ENCODE measurements at places on chromosomes 2 and 18.

DNA sequence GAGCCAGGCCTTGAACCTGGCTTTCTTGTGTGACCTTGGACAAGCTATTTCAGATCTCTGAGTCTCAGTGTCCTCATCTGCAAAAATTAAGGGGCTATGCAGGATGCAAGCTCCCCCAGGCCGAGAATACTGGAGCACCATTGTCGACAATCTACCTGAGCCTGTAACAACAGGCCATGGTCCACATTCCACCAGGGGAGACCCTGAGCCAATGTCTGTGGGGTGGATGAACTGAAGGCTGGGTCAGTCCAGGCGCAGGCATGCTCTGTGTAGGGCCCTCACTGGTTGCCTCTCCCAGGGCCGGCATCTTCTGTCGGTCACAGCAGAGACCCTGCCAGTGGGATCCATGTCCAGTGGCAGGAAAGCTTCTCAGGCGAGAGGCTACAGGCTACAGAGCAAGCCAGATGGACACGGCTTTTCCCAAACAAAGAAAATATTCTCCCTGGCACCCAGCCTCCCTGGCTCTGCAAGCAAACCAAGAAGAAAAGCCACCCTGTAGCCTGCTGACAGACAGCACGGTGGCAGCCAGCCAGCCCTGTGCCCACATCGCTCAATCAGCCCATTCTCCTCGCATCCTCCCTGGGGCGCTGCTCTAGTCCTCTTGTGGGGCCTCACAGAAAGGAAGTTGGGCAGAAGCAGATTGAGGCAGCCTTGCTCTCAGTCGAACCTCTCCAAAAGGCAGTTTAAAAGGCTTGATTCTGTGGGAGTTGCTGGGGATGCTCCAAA, 48.7 kb upstream of the FZD7 start:
- peak; percentile 80 for DNase-seq

DNA sequence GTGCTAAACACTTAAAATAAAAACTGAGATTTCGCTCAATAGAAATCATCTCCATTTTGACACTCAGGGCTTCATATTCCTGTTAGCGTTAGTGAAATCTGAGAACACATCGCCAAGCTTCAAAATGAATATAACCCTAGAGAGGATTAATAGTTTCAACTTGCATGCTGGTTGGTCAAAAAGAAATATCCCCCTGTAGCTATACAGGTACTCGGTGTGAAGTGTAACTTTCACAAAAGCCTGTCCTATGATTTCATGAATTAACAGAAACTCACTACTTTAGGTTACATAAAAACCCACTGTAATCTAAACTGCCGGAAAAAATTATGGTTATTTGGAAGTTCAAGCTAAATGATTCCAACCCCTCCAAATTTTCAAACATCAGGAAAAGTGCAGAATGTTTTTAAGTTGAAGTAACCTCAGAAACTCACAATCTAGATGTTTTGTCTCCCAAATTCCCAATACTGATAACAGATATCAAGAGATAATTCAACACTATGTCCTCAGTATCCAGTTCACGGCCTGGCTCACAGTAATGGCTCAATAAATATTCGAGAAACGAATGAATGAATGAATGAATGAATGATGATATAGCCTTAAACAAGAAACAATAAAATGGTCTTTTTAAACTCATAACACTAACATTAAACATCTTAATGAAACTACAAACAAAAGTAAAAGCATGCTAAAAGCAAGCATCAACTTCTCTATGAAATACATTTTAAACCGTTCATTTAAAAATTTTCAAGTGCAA, 2.5 kb downstream of the TLK1 start:
- peak; percentile 40 for DNase-seq

DNA sequence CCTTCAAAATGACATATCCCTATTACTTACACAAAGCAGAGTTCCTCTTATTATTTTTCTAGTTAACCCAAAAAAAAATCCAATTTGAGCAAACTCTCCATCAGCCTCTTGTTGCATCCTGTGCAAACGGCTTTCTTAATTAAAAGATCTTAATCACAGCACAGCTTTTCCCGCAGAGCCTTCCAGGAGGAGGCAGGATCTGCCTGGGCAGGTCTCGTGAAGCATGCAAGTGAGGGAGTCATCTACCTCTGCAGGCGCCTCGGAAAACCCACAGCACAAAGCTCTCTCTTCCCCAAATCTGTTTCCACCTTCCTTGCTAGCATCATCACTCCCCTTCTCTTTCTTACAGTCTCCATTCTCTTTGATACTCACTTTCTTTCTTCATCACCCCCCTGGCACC, 100.4 kb downstream of the EN1 start:
- no peak for DNase-seq

DNA sequence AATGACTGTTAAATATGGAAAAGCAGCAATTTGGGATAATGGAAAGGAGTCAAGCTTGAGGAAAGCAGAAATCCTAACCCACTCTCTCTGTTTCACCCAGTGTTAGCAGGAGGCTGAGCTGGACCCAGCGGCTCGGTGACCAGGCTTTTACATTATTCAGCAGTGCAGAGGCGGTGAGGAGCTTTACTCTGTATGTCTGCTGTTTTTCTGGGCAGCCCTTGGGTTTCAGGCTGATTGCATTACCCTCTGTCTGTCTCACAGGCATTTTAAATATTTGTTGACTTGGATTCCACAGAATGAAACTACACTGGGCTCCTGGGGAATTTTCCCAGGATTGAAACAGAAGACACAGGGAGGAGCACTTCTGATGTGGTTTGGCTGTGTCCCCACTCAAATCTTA, 368.0 kb downstream of the GALR1 start:
- DNase-seq = no peak

DNA sequence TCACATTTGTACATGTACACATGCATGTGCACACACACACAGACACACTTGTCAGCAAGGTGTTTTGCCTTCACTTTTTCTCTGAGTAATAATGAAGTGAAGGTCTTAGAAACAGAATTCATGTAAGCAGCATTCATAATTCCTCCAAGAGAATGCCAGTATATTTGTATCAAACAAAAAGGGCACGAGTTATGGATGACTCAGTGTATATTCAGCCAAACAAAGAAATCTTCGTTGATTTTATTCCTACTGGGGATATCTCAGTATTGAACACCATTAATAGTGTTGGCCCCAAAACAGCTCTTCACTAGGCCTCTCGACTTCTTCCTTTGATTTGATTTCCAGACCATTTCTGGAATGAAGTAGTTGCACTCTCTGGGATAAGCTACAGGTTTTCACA, 125.3 kb downstream of the PIK3C3 start:
- DNase-seq = no peak

GRCh38 chr2:30798536-30798991, 8.7 kb downstream of the CAPN13 start:
- DNase-seq = peak; percentile 34

GRCh38 chr18:23757437-23757733, 68.1 kb downstream of the LAMA3 start:
- DNase-seq = no peak

DNA sequence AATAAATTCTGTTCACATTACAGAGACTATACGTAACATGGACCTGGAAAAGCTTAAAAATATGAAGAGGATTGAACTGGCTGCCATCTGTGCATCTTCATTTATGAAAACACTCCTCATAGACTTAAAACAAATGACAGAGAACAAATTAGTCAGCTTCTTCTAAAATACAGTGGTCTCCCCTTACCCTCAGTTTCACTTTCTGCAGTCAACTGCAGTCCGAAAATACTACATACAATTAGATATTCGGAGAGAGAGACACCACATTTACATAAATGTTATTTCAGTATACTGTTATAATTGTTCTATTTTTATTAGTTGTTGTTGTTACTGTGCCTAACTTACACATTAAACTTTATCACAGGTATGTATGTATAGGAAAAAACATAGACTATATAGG, 6.5 kb downstream of the RNF103 start:
- no peak for DNase-seq

DNA sequence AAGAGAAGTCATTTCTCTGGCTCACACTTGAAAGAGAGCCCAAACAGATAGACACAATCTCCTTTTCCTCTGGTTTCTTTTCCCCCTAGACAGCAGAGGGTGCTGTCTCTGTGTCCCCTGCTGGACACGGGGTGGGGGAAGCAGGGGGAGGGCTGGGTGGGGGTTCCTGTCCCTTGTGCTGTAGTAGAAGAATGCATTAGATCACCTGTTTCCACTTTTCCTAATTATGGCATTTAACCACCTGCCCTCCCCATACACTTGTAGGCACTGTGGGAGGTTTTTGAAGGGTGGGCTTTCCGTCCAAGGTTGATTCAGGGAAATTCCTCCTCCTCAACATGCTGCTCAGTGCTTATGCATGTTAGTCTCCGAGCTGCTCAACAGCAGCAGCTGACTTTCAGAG, 206.2 kb upstream of the EPAS1 start:
- DNase-seq = no peak

GRCh38 chr2:112092286-112093041, 37.4 kb downstream of the TMEM87B start:
- DNase-seq = no peak

DNA sequence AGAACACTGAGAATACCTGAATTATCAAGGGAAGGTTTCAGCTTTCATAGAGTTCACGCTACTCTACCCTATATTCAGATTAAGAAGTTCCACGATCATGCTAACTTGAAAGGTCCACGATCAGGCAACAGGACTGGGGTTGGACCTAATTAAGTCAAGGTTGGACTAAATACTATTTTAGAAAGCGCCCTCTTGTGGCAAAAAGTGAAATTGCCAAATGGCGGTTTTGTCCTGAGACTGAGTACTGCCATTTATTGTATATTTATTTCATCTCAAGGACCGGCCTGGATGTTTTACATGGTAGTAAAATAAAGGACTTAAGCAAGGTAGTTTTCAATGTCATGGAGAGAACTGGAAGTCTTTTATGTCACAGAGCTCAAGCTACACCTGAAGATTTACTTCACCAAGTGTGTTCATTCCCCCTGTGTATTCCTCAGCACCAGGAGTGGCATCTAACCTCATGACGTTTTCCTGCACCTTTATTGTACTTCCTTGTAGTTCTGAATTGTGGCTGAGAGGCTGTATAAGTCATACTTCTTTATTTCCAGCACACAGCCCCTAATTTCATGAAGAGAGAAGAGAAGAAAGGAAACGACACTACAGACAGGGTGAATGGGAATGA, 56.8 kb downstream of the SRD5A2 start:
- peak; percentile 46 for DNase-seq

Measured in NCI-H69 (cell line).